ENCODE measurements at places on chromosomes 6 and 20.
A peak's percentile ranks its signal among the peaks of the same experiment; 100 is the strongest.

DNA sequence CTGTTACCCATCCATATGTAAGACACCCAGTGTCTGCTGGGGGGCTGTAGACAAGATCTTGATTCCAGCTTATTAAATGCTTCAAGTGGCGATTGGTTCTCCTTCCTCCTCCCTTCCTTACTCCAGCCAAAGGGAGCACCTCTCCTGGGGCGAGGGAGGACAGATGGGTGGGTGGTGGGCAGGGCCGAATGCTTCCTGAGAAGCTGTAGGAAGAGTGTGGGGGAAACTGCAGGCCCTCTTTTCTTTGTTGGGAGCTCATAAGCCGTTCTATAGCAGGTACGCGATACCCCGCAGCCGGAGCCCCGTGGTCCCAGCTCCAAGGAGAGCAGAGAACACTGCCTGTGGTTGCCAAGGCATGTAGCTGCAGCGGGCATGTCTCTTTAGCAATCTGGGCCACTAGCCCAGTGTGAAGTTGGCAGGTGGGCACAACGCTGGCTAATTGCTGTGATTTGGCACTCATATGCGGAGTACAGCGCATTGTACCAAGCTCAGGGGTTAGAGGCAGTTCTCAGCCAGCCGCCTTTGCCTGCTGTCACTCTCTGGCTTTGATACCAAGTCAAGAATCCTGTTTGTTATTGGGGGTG lies 14.7 kb upstream of the KCNG1 start:
- DNase-seq: peak; percentile 17

DNA sequence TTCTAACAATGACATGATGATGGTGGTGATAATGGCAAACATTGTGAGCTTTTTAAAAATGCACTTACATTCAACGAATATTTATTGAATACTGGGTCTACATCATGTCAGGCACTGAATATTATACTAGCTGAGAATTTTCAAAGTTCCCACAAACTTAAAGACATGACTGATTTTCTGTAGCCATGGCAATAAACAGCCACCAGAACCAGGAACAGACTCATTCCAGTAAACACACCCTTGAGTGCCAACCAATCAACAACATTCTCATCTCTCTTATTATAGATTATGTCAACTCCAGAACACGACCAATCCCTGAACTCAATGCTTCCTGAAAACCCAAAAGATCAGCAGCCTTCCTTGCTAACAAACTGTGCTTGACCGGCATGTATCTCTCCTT lies 212.4 kb upstream of the RUNX2 start:
- DNase-seq: no peak

- DNase-seq: no peak
Observed at GRCh38 chr6:45966340-45966739, 49.3 kb downstream of the CLIC5 start.

DNA sequence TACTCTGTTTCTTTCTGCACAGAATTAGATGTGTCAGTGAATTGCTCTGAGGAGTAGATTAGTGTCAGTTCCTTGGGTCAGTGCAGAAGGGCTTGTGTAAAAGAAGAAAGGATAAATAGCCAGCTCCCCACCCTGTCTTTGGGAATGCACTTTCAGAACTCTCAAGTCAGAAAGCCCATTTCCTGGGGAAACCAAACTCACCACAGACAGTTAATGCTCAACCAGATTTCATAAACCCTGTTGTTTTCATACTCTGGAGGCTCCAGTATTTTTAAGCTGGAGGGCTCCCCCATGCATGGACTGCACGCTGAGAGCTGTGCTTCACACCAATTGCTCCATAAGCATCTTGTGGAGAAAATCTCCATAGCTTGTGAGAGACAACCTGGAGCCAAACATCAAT lies 449.7 kb downstream of the CDH26 start:
- no peak for DNase-seq

DNA sequence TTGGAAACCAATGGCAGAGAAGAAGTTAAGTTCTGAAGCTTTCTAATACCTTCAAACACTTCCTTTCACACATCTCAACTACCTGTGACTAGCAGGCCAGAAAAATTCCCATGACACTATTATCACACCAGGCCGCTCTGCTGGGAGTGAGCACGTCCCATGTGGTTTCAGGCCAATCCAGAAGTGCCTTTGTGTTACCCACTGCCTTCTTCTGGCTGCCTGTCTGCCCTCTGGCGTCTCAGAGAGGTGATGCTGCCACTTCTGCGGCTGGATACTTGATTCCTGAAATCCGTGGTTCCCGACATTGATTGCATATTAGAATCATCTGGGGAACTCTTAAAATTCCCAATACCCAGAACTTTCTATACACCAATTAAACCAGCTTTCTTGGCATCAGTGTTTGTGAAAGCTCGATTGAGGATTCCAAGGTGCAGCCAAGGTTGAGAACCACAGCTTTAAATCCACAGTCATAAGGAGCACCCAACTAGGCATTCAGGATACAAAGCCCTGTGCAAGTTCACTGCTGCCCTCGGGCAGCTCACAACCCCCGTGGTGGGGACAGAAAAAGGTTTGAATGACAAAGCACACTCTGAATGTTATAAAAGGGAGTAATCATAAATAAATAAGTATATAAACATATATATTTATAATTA lies 65.6 kb downstream of the STMND1 start:
- DNase-seq: no peak

DNA sequence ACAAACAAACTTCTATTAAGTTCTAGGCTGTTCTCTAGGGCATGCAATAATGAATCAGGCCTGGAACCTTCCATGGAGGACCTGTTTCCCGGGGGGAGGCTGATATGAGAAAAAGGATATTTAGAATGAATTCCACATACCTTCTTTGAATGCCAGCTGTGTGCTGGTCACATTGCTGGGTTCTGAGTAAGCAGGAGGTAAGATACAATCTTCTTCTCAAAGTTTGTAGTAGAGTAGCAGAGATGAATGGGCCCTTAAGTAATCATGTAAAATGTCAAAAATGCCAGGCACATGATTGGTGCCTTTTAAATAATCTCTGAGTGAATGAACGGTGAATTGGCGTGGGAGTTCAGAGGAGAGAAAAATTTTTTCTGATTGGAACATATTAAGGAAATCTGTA lies 47.4 kb downstream of the TGM2 start:
- no peak for DNase-seq

DNA sequence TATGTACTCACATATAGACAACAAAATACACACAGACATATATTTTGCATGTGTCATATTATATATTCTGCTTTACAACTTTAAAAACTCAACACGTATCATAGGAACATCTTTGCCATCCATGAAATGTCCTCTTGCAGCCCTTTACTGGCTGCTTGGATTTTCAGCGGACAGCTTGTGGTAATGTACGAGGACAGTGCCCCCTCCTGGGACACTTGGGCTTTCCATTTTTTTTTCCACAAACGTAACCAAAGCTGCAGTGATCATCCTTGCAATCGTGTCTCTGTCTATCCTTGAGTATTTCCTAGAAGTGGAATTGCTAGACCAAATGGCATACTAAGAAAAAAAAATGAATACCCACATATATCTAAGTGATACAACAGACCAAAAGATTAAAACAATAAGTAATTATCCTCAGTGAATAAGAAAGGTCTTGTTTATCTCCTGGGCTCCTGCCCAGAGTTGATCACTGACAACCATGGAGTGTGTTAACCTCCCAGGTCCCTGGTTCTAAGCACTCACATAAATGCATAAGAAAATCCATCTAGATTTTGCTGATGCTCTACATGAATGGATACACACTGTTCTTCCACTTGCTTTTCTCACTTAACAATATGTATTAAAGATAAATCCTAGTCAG lies 18.1 kb downstream of the BPI start:
- DNase-seq: peak; percentile 54

GRCh38 chr20:49961413-49961812 lies 21.4 kb upstream of the SNAI1 start:
- DNase-seq: no peak

- no peak for DNase-seq
Observed at GRCh38 chr6:4891141-4891540, 112.7 kb downstream of the RPP40 start.

DNA sequence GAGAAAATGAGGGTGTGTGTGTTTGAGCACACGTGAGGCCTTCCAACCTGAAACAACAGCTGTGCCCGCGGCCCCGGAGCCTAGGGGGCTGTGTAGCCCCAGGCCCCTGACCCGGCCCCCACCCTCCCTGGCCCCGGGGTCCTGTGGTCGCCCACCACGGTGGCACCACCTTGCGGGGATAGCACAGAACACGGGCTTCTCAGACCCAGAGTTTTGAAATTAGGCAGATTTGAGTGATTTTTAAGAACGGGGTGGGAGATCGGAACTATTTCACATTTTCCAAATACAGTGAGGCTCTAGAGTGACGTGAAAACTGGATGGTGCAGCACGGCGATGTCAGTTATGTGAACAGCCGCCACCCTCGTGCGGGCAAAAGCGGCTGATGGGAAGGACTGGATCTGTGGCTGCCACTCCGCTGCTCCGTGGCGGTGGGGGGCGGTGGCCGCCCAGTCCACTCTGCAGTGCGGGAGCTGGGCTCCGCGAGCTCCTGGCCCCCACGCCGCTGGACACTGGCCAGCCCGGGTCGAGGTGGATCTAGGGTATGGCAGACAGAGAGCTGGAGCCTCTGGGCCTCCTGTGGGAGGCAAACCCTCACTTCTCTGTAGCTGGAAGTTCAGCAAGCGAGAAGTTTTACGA lies 17.3 kb upstream of the BHLHE23 start:
- DNase-seq: no peak

- peak; percentile 78 for DNase-seq
Observed at GRCh38 chr20:51678026-51678697, 90.0 kb downstream of the ATP9A start.

DNA sequence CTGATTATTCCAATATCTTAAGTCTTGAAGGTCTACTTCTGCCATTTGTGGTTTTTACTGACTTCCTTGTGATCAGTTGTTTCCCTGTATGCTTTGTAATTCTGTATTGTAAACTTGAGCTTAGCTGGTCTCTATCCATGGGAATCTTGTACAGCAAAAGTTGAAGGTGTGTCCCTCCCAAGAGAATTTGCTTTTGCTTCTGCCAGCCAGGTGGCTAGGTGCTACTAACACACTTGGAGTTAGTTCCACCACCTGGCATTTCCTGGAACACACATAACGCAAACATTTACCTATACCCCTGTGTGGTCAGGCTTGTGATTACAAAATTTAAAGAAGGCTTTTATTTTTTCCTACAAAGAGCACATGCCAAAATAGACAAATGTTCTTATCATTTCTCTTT lies 141.2 kb downstream of the GRM4 start:
- no peak for DNase-seq

- no peak for DNase-seq
Observed at GRCh38 chr6:113830140-113830539, 27.0 kb upstream of the MARCKS start.

- DNase-seq: no peak
Observed at GRCh38 chr20:59987135-59987534, 28.9 kb downstream of the CDH26 start.

DNA sequence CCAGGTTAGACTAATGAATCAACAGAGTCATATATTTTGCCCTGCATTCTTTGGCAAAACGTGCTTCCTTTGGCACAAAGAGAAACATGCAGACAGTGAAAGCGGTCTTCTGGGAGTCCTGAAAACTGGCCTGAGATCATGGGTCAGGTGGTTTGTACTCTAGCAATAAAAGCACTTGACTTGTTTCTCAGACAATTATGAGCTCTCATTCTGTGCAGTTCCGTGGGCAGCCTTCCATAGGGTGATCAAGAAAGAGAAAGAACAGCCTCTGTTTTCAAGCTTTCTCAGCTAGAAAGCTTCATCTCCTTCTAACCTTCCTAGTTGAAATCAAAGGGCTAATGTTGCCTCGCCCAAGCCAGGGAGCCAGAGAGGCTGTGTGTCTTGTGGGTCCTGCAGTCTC lies 62.7 kb upstream of the ISM1 start:
- no peak for DNase-seq

- DNase-seq: no peak
Observed at GRCh38 chr20:38197217-38197616, 32.1 kb upstream of the TGM2 start.

- DNase-seq: no peak
Observed at GRCh38 chr6:43436577-43437282, 9.4 kb downstream of the ABCC10 start.

DNA sequence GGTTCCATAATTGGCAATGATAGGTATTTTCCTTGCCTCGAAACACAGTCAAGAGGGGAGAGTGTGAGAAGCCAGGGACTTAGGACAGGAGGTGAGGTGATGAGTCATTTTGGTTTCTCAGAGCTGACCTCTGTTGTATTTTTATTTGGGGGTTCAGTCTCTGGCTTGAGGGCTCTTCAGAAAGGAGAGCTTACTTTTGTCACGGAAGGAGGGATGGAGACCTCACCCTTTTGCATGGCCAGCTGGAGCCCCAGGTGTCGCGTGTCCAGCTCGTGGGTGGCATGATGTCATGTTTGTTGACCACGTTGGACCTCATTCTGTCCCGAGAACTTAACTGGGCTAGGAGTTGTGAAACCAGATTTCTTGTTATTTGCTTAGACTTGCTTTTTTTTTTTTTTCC lies 293.9 kb downstream of the QKI start:
- no peak for DNase-seq

GRCh38 chr20:63976980-63977738 lies 2.3 kb downstream of the SAMD10 start:
- no peak for DNase-seq

DNA sequence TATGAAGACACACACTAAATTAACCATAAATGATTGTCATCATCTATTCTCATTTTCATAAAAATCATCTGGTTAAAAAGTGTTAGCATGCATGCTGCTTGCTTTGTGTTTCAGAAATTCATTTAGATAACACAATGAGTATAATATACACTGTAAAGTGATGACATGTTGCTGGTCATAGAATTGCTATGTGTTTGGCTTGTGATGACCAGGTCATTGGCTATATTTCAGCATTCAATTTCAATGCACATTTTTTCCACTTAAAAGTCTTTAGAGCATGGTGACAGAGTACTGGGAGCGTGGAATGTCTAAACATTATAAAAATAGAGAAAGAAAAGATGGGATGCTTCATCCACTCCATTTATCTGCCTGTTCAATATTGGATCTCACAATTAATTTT lies 1291.1 kb upstream of the MAP3K7 start:
- no peak for DNase-seq
